ENCODE measurements at places on chromosomes 4 and X. TPM values are rescaled to one million over a fixed set of nuclear protein-coding genes. Genes with fewer than 3 reads are reported as not detected.

Gene ITIH6
- not detected for total RNA-seq

DNA sequence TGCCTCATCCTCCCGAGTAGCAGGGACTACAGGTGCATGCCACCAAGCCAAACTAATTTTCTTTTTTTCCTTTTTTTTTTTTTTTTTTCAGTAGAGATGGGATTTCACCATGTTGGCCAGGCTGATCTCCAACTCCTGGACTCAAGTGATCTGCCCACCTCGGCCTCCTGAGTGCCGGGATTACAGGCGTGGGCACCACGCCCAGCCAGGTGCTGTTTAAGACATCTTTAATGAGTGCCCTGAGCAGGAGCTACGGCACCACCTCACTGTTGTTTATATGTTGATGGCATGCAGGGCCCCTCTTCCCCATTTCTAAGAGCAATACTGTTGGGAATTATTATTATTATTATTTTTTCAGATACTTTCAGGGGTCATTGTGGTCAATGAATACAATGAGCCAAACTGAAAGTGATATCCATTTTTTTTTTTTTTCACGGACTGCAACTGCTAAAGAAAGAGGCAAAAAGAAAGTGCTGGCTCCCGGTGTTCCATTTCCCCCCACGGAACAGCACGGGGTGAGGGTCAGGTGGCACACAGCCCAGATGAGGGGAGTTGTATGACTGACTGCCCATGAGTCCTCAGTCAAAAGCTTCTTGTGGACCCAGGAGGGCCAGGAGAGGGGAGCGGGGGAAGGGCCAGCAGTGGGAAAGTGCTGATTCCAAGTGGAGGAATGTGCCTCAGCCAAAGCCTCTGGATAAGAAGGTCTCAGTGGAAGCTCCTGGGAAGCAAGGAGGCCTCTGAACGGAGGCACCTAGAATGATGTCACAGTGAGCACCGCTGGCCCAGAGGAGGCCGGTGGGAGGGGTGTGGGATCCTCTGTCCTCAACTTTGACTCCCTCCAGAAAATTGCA, 101.8 kb upstream of the HPF1 start:
- peaks cover 7% of the 10 kb centered on the region for H3K27me3 ChIP-seq
- no peaks in the 10 kb centered on the region for H3K36me3 ChIP-seq
- no peak overlapping the region for H3K27ac ChIP-seq
- H3K4me3 ChIP-seq = no peak overlapping the region
- no peak for DNase-seq

DNA sequence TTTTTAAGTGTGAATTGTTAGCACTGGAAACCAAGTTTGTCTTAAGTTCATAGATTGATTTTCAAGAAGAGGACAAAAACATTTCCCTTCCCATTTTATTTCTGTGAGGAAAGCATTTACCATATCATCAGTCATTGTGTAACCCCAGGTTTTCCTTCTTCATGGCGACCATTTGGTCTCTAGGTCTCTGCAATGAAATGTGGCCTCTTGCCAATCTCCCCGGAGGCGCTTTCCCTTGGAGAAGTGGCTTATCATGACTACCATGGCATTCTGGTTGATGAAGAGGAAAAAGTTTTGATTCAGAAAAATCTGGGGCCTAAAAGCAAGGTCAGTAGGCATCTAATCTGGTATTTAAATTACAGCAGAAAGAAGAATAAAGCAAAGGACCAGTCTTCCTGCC, 54.4 kb downstream of the ADD1 start:
- no peak overlapping the region for H3K4me3 ChIP-seq
- H3K27ac ChIP-seq = no peak overlapping the region

DNA sequence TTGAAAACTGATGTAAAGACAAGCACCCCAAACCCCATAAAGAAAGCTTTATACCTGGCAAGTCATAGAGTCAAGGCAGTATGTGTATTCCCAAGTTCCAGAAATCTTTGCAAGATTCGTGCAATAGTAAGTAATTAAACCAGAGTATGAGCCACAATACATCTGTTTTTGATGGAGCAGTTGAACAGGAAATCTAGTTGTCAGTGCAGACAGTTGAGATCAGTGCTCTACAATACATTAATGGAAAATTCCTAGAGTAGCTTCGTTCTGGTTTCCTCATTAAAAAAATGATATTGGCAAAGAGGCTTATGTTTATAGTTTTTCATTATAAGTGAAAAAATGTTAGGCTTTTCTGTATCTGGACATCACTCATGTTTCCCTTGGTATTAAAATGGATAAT, 575.3 kb downstream of the TRIML1 start:
- no peaks in the 10 kb centered on the region for H3K4me1 ChIP-seq
- H3K27ac ChIP-seq = no peak overlapping the region
- H3K4me3 ChIP-seq = no peak overlapping the region
- no peaks in the 10 kb centered on the region for H3K27me3 ChIP-seq
- no peaks in the 10 kb centered on the region for H3K36me3 ChIP-seq
- DNase-seq = no peak

- no peak overlapping the region for H3K4me3 ChIP-seq
- no peak overlapping the region for H3K27ac ChIP-seq
- H3K27me3 ChIP-seq = no peaks in the 10 kb centered on the region
- no peak for DNase-seq
- no peaks in the 10 kb centered on the region for H3K36me3 ChIP-seq
These were observed 240.1 kb downstream of the FRAS1 start for GRCh38 chr4:78297116-78297800.

DNA sequence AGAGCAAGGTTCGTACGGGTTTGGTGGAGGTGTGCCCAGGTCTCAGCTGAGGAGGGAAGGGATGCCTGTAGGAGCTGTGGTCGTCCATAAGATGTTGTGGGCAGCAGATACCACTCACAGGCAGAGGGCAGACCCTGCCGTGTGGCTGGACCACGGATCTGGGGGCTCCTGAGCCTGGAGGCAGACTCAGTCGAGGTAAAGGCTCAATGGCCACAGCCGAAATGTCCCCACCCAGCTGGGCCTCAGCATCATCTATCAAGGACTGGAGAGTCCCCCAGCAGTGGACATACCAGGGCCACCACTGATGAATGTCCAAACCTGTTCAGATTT, 98.5 kb downstream of the DHRSX start:
- no peaks in the 10 kb centered on the region for H3K4me1 ChIP-seq
- H3K4me3 ChIP-seq = no peak overlapping the region
- H3K27me3 ChIP-seq = no peaks in the 10 kb centered on the region
- DNase-seq = no peak
- H3K27ac ChIP-seq = no peak overlapping the region
- no peaks in the 10 kb centered on the region for H3K36me3 ChIP-seq

DNA sequence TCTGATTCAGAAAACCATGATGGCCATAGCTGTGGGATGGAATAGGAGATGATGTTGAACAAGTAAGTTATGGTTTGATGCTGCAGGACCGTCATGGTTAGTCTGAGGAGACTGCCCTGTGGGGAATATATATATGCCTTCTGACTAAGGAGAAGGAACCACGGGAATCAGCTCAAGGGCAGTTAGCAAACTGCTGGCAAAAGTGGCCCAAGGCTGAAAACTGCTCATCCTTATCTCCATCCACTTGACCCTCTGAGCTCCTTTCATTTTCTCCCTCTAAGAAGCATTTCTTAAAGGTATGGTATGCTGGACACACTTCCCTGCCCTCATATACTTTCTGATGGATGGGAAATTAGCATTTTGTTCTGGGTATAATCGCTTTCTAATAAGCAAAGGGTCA, 161.9 kb downstream of the ENOX2 start:
- no peaks in the 10 kb centered on the region for H3K27me3 ChIP-seq
- H3K27ac ChIP-seq = no peak overlapping the region
- H3K36me3 ChIP-seq = no peaks in the 10 kb centered on the region
